ENCODE measurements at places on chromosomes 6 and 20.

DNA sequence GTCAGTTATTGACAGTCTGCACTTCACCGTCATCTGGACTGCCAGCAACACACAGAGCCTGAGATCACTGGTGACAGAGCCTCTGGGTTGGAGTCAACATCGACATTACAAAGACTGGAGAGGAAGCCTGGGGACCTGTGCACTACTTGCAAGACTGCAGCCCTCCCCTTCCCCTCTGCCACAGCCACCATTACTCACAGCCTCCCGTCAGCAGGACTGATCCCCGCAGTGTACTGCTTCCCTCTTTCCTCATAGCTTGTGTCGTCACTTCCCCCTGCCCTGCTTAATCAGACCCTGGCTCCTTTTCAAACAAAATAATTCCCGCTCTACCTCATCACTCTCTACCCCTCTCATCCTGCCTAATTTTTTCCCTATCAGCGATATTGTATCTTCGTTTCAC lies 235.5 kb upstream of the KCNQ5 start:
- no peak for DNase-seq

DNA sequence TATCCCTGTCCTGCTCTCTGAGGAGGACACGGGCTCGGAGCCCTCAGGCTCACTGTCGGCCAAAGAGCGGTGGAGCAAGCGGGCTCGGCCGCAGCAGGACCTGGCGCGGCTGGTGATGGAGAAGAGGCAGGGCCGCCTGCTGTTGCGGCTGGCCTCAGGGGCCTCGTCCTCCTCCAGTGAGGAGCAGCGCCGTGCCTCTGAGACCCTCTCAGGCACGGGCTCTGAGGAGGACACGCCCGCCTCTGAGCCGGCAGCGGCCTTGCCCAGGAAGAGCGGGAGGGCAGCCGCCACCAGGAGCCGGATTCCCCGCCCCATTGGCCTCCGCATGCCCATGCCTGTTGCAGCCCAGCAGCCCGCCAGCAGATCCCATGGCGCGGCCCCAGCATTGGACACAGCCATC lies 14.2 kb upstream of the SLC22A7 start:
- no peak for DNase-seq

DNA sequence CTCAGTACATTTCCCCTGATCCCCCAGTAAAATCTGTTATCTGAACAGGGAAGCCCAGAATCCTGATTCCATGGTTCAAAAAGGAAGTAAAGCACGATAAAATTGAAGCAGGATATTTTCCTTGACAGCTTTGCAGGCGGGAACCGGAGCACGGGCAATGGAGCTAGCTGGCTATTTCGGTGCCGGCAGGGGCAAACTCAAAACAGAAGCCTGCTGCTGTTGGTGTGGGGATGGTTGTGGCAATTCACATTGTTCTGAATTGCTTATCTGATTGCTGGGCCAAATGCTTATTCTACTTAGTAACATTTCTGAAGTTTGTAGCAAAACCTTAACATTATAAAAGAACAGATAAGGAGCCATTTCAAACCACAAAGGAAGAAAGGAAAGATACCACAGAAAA lies 172.4 kb downstream of the MMS22L start:
- no peak for DNase-seq

DNA sequence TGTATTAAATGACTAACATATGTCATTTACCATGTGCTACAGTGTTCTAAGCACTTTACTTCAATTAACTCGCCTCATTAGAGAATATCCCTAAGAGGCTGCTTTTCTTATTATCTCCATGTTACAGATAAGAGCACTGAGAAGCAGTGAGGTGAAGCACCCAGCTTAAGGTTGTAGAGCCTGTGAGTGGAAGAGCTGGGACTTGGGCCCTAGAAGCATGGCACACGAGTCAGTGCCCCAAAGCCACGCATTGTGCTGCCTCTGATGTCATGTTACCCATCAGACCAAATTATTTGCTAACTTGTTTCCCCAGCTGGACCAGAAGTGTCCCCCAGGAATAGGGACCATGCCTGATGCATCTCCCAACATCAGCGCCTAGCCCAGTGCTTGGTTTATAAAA lies 34.1 kb downstream of the POFUT1 start:
- no peak for DNase-seq

- no peak for DNase-seq
Measured at GRCh38 chr20:56628015-56628872, 862 bp upstream of the TFAP2C start.

DNA sequence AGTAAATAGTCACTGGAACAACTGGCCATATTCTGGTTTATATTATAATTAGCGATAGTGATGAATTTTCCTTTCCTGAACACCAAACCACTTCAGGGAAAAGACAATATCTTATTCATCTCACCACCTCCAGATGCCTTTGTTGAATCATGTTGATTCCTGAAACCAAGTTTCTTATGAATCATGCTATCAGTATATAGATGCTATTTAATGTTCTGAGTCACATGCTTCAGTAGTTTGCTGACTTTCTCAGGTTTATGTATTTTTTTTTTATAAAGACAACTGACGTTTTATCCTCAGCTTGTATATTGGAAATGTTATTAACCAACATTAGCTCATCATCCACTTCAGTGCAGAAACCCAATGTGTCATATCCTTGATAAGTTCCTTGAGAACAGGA lies 710.2 kb upstream of the POU3F2 start:
- no peak for DNase-seq

DNA sequence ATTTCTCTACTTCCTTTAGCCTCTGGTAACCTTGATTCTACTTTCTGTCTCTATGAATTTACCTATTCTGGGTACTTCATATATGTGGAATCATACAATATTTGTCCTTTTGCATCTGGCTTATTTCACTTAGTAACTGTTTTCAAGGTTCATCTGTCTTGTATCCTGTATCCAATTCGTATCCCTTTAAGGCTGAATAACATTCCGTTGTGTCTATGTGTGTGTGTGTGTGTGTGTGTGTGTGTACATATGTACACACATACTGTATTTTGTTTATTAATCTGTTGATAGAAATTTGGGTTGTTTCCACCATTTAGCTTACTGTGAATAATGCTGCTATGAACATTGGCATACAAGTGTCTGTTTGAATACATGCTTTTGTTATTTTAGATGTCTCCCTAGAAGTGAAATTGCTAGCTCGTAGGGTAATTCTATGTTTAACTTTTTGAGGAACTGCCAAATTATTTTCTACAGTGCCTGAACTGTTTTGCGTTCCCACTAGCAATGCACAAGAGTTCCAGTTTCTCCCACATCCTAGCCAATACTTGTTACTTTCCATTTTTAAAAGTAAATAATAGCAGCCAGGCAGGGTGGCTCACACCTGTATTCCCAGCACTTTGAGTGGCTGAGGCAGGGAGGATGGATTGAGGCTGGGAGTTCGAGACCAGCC lies 17.7 kb downstream of the SENP6 start:
- DNase-seq: no peak

DNA sequence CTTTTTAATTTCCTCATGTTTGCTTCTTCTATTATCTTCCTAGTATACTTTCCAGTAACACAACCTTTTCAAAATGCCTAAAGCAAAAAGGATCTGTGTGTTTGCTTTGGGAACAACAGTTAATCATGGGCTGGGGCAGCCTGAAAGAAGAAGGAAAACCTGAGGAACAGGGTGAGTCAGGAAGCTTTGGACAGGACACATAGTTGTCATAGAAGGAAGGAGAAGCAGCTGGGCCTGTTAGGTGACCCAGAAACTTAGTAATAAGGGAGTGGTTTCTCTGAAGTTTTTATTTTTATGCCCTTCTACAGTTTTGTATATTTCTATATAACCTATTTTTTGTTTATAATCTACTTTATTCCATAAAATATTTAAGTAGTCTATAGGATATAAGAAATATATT lies 61.4 kb downstream of the CD24 start:
- DNase-seq: no peak

GRCh38 chr6:157152556-157152955 lies 170.8 kb downstream of the TMEM242 start:
- no peak for DNase-seq

DNA sequence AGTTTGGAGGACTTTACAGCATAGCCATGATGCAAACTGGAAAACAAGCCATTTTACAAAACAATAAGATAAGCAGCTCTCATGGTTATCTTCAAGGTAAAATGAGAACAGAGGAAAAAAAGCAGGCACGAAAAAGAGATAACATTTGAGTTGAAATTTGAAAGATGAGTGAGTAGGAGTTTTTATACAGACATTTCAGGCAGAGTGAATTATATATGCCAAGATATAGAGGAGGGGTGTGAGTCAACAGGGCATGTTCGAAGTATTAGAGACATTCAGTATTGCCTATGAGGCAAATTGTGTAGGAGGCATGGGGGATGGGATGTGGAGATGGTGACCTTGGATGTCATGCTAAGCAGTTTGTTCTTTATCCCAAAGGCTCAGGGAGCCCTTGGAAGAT lies 240.5 kb upstream of the MAN1A1 start:
- no peak for DNase-seq

DNA sequence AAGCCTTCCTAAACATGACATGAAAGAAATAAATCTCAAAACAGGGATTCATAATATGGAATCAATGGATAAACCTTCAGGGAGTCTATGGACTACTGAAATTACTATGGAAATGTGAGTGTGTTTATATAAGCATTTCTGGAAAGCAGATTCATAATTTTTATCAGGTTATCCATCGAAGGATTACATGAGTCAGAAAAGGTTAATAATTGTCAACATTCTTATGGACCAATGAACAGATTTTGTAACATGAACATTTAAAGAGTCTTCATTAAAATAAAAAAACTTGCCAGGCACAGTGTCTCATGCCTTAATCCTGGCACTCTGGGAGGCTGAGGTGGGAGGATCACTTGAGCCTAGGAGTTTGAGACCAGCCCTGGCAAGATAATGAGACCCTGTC lies 84.8 kb downstream of the AHI1 start:
- DNase-seq: no peak

DNA sequence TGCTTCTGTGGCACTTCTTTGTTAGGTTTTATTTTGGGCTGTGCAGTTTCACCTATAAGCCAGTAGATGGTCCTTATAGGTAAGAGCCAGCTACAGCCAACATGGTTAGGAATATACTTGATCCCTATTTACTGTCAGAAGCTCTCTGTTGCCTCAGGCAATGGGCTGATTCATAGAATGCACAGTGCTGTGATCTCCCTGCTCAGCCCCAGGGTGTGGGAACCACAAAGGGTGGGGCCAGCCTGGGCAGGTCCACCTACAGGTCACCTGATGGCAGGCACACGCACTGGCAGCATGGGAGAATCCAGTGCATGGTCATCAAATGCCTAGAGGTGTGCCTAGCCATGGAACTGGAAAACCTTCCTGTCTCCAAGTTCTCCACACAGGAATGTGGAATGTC lies 191.9 kb downstream of the MOXD1 start:
- DNase-seq: no peak

DNA sequence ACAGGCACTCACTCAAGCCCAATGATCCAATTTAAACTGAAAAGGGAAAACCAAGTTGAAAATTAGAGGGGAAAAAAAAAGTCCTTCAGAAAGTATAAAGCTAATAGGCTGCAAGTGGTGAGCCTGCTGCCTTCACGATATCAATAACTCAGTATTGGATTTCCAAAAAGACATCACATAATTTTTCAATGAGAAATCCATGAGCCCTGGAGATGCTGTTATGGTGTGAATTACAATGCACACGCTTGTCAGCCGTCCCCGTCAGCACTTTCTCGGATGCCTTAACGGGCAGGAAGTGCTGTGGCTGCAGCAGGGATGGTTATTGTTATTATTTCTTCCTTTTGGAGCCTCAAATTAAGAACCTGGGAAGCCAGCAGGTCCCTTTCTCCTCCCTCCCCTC lies 138.5 kb downstream of the DHX35 start:
- no peak for DNase-seq

GRCh38 chr6:6788394-6789032 lies 200.0 kb downstream of the LY86 start:
- DNase-seq: no peak

GRCh38 chr20:34624629-34625028 lies 52.3 kb downstream of the PIGU start:
- no peak for DNase-seq

- no peak for DNase-seq
Measured at GRCh38 chr6:25341203-25341552, 62.0 kb downstream of the CARMIL1 start.

DNA sequence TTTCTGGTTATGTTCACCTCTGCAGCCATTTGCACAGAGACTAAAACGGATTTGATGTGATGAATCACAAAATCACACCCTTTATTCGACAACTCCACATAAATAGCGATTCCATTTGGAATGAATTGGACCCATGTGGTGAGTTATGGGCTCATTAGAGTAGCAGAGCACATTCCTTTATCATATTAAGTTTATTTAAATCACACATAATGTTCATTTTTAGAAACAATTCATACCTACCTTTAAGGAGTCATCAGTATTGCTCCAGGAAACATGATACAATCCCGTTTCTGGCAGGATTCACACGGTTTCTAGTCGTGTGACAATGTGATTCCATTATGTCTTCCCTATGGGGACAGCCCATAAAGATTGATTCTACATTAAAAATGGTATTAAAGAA lies 303.5 kb downstream of the CDH4 start:
- no peak for DNase-seq

DNA sequence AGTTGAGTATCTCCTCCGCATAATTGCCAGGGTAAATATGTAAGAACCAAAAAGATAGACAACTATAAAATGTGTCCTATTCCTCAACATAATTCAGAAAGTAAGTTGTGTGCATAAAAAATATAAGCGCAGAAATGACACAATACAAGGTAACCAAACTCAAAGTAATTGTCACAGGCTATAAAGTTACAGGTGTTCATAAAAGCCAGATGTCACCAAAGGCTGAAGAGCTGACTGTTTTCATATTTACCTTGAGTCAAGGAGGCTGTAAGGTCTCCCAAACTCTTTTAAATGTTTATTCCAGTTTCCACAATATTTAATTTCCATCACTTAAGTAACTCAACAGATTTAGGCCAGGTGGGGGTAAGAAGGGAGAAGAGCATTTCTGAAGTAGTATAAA lies 192.2 kb upstream of the MARCKS start:
- no peak for DNase-seq
